ENCODE measurements at places on chromosomes 11 and 22.
A peak's percentile ranks its signal among the peaks of the same experiment; 100 is the strongest.

GRCh38 chr22:36286096-36286957, 33.4 kb downstream of the APOL1 start:
- no peaks in the 10 kb centered on the region for H3K27me3 ChIP-seq
- H3K4me1 ChIP-seq = no peaks in the 10 kb centered on the region
- peak; percentile 68 for DNase-seq
- H3K36me3 ChIP-seq = peaks cover 77% of the 10 kb centered on the region
- no peak overlapping the region for H3K4me3 ChIP-seq
- no peak overlapping the region for H3K27ac ChIP-seq

DNA sequence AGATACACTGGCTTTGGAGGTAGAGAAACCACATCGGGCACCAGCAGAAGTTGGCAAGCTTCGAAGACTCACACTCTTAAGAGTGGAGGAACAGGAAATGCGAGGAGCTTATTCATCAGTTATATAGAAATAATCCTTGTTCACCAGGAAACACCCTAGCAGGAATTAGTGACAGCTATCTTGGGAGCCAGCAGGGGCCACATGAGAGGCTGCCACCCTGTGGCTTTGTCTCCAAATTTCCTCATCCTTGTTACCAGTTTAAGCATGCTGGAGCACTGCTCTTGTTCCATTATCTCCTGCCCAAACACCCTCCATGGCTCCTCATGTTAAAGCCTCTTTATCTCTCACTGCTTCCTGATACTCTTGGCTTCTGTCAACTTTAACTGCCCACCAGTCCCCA, 131.0 kb downstream of the PLEKHA7 start:
- DNase-seq = peak; percentile 18
- no peaks in the 10 kb centered on the region for H3K36me3 ChIP-seq
- no peak overlapping the region for H3K4me3 ChIP-seq
- peaks cover 3% of the 10 kb centered on the region for H3K4me1 ChIP-seq
- no peaks in the 10 kb centered on the region for H3K27me3 ChIP-seq
- H3K27ac ChIP-seq = no peak overlapping the region

DNA sequence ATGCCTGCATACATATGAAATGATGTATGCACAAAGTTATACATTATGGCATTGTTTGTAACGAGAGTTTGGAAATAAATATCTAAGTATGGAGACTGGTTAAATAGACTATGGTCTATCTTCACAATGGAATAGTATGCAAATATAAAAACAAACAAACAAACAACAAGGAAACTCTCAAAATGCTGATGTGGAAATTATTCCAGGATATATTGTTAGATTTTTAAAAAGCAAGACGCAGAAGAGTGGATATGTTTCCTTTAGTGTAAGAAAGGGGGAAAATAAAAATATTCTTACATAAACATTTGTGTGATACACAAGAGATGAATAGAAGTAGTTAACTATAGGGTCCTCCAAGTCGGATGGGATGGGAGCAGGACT, 10.8 kb upstream of the CRKL start:
- no peaks in the 10 kb centered on the region for H3K36me3 ChIP-seq
- DNase-seq = no peak
- H3K27me3 ChIP-seq = peaks cover 3% of the 10 kb centered on the region
- no peaks in the 10 kb centered on the region for H3K4me1 ChIP-seq

GRCh38 chr11:58926251-58926650, 13.0 kb upstream of the GLYATL1 start:
- no peaks in the 10 kb centered on the region for H3K36me3 ChIP-seq
- H3K4me1 ChIP-seq = no peaks in the 10 kb centered on the region
- peaks cover 1% of the 10 kb centered on the region for H3K27me3 ChIP-seq
- H3K27ac ChIP-seq = no peak overlapping the region

DNA sequence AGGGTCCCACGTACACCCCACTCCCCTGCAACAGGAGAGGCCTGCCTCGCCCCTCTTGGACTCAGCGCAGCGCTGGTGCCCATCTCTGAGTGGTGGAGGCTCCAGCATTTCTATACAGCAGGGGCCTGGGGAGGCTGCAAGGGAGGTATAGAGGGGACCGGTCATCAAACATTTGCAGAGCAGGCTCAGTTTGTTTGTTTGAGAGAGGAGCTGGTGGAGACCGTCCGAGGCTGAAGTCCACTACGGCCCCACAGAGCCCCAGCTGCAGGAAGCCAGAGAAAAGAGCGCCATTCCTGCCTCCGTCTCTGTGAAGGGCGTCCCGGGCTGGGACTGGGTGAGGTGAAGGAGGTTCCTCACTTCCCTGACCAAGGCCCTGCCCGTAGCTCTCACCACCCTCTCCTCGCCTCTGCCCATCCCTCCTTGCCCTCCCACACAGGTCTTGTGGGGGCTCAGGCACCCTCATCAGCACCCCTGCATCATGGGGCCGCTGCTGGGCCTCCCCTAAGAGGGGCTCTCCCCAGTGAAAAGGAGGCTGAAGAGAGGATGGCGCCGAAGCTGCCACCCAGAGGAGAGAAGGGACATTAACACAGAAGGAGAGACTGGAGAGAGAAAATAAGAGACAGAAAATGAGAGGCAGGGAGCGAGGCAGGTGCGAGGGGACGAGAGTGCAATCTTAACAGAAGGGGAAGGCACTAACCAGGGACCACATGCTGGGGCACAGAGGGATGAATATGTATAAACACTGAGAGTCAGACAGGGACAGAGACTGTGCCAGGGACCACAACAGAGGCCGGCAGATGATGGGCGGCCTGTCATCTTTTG, 24.5 kb downstream of the RPUSD4 start:
- H3K36me3 ChIP-seq = peaks cover 4% of the 10 kb centered on the region
- H3K27ac ChIP-seq = no peak overlapping the region
- no peaks in the 10 kb centered on the region for H3K27me3 ChIP-seq
- no peak overlapping the region for H3K4me3 ChIP-seq
- no peaks in the 10 kb centered on the region for H3K4me1 ChIP-seq
- DNase-seq = no peak

- no peak for DNase-seq
- no peaks in the 10 kb centered on the region for H3K27me3 ChIP-seq
- H3K27ac ChIP-seq = no peak overlapping the region
- no peaks in the 10 kb centered on the region for H3K4me1 ChIP-seq
- no peak overlapping the region for H3K4me3 ChIP-seq
- no peaks in the 10 kb centered on the region for H3K36me3 ChIP-seq
These were observed 10.3 kb upstream of the FIBIN start for GRCh38 chr11:26983645-26984044.

DNA sequence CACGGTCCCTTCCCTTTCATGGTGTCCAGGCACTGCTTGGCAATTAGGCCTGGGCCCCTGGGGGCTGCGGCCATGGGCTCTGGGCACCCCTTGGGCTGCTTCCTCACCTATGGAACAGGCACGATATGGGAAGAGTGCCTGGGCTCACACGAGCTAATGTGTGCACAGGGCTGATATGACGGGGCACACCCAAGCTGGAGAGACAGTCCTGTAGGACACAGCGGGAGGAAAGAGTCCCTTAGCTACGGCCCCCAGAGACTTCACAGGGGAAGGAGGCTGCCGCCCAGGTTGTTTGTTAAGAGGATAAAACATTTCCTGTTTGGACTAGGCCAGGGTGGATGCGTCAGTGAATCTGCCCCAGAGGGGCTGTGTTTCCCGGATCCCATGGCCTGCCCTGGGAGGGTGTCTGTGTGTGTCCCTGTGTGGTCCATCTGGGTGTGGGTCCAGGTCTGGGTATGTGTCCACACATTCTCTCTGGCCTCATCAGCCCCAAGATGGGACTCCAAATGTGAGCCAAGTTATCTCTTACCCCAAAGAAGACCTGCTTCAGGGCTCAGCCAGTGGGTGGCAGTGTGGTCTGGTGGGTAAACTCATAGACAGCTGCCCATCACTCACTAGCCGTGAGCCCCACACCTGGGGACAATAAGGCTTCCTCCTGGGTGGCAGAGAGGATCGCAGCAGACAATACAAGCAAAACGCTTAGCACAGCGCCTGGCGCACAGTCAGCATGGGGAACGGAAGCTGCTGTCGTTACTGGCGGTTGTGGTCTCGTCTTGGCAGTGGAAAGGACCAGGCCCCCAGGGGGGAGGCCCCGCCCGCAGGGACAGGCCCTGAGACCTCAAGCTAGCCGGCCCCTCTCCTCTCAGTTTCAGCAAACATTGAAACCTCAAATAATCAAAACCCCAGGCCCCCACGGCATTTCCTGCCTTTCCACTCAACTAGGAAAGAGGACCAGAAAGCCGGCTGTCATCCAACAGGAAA, 3.2 kb upstream of the EMID1 start:
- no peak overlapping the region for H3K27ac ChIP-seq
- peaks cover 9% of the 10 kb centered on the region for H3K4me1 ChIP-seq
- peaks cover 7% of the 10 kb centered on the region for H3K27me3 ChIP-seq
- H3K36me3 ChIP-seq = no peaks in the 10 kb centered on the region
- peak; percentile 26 for DNase-seq
- no peak overlapping the region for H3K4me3 ChIP-seq

- no peaks in the 10 kb centered on the region for H3K27me3 ChIP-seq
- DNase-seq = no peak
- H3K4me3 ChIP-seq = no peak overlapping the region
- no peaks in the 10 kb centered on the region for H3K36me3 ChIP-seq
- no peak overlapping the region for H3K27ac ChIP-seq
These were observed 418.6 kb upstream of the LRRC4C start for GRCh38 chr11:41878095-41878494.

DNA sequence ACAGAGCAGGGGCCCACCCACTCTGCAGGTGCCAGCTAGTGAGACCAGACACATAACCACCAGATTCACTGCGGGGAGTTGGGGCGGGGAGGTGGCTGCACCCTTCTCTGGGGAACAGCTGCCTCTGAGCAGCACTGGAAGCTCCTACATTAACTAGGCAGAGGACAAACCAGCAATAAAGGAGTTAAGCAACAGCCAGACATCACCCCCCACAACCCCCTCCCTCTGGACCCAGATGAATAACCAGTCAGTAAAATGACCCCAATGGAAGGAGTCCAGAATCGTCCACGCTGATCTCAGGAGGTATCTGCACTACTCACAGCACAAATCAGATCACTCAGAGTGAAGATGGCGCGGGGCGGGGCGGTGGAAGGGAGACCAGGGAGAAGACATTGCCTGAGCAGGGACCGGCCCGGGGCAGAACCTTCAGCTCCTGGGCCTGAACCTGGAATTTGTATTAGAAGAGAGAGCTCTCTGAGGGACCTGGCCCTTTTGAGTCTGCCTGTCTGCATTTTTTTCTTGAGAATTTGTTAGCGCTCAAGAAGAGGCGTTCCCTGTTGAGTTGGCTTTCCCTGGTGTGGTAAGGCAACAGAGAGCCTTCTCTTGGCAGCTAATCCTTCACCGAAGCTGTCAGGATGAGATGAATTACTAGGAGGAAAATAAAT, 125.5 kb upstream of the NCAM1 start:
- H3K27me3 ChIP-seq = no peaks in the 10 kb centered on the region
- no peak overlapping the region for H3K4me3 ChIP-seq
- H3K4me1 ChIP-seq = no peaks in the 10 kb centered on the region
- no peak for DNase-seq
- H3K27ac ChIP-seq = no peak overlapping the region

DNA sequence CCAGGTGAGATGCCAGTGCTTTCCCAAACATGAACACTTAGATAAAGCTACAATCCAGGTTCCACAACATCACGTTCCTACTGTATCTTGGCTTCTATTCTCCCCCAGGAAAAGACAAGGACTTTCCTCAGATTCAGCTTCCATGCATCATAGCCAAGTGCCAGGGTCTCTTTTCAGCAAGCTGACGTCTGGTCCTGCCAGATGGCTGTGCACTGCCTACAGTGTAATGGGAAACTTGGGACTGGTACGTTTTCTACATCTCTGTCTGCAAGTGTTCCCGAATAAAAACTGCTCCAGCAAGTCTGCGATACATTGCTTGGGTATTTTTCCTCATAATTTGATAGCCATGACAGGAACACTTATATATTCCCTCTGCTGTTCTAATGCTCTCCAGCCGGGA, 412.5 kb downstream of the FAM181B start:
- no peaks in the 10 kb centered on the region for H3K4me1 ChIP-seq
- DNase-seq = no peak
- H3K27ac ChIP-seq = no peak overlapping the region
- H3K4me3 ChIP-seq = no peak overlapping the region
- H3K27me3 ChIP-seq = no peaks in the 10 kb centered on the region

DNA sequence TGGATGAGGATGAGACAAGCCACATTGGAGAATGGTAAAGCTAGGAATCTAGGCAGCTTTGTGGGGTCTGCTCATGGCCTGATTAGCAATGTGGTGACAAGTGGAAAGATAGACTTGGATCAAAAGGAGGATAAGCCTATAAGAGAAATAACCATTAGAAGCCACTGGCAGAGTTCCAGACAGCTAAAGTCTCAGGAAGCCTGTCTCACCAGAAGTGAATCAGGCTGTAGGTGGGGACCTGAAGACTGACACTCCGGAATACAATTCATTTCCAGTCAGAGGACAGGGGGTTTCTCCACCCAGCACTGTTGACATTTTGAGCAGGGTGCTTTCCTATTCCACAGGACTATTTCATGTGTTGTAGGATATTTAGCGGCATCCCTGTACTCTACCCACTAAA, 129.7 kb downstream of the ARHGAP42 start:
- H3K27ac ChIP-seq = no peak overlapping the region
- no peaks in the 10 kb centered on the region for H3K36me3 ChIP-seq
- peaks cover 8% of the 10 kb centered on the region for H3K4me1 ChIP-seq
- peak; percentile 58 for DNase-seq

DNA sequence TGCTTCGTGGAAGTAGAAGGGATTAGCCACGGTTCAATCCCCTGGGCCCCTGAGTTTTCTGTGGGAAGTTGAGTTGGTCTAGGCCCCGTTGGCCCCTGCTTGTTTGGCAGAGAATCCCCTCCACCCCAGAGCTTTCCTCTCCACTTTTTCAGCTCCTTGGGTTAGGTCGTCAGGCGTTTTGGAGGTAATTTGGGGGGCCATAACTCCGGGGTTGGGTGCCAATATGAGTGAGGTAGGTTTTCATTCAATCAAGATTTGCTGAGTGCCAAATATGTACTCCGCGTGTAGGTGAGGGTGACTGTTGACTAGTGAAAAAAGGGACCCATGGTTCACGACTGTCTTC, 590 bp downstream of the ATG13 start:
- DNase-seq = no peak
- no peaks in the 10 kb centered on the region for H3K36me3 ChIP-seq
- H3K4me3 ChIP-seq = peak overlapping the region; percentile 27
- H3K4me1 ChIP-seq = peaks cover 19% of the 10 kb centered on the region
- H3K27ac ChIP-seq = peak overlapping the region; percentile 96
